Kidney tubule cell (primary cell): ENCODE measurements at places on chromosomes 13 and 19.

DNA sequence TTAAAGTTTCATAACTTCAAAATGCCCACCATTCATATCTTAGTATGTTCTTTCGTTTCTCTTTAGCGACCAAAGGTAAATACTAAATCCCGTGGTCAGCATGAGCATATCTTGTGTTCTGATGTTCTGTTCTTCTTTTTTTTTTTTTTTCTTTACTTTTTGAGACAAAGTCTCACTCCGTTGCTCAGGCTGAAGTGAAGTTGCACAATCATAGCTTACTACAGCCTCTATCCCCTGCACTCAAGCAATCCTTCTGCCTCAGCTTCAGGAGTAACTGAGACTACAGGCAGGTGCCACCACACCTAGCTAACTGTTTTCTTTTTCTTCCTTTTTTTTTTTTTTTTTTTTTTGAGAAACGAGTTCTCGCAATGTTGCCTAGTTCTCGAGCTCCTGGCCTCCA, 60.9 kb upstream of the ATP12A start:
- no peak for DNase-seq

- no peak for DNase-seq
Observed at GRCh38 chr13:43122791-43123190, 99.4 kb downstream of the DNAJC15 start.

DNA sequence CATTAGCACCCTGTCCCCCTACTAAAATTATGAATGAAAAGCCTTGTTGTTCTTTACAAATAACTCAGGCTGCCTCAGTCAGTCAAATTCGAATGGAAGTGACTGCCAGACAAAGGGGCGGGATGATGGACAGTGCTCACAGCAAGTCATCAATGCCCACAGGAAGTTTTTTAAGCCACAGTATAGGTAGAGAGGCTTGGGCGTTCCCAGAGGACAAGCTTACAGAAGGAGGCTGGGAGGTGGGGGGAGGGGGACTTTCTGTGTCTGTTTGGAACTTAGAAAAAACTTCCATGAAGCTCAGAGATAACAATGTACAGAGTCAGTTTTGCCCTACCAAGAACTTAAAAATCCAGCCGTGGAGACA, 18.5 kb upstream of the SPRY2 start:
- DNase-seq = no peak

GRCh38 chr13:112887151-112887550, 81.9 kb upstream of the MCF2L start:
- DNase-seq = no peak

- no peak for DNase-seq
Observed at GRCh38 chr13:22483276-22483675, 697.5 kb upstream of the SGCG start.

DNA sequence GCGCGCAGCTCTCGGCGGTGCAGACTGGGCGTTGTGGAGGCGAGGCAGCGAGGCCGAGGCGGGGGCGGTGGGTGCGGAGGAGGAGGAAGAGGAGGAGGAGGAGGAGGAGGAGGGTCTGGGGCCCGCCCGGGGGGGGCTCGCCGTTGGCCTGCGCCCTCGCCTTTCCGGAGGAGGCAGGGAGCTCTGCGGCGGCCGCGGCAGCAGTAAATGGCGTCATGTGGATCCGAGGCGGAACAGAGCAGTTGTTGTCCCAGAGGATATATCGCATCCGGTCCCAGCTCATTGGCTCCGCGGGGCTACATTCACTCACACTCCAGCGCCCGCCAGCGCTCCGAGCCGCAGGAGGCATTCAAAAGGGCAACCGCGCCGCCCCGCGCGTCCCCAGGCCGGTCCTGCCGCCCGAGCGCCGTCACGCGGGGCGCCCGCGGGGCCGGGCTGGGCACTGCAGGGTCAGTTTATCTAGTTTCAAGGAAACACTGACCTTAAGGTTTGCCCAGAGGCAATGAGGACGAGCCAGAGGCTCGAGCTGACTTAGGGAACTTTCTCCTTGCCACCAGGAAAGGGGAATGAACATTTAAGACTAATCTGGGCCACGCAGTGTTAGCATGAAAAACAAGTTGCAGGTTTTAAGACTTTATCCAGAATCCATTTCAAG, at the start of gene SPRY2:
Gene SPRY2, minus strand, starts transcription at position 26 of the 655 bp plus-strand sequence. CDS start 3,421 bp downstream, outside the sequence.
- peak; percentile 98 for DNase-seq

DNA sequence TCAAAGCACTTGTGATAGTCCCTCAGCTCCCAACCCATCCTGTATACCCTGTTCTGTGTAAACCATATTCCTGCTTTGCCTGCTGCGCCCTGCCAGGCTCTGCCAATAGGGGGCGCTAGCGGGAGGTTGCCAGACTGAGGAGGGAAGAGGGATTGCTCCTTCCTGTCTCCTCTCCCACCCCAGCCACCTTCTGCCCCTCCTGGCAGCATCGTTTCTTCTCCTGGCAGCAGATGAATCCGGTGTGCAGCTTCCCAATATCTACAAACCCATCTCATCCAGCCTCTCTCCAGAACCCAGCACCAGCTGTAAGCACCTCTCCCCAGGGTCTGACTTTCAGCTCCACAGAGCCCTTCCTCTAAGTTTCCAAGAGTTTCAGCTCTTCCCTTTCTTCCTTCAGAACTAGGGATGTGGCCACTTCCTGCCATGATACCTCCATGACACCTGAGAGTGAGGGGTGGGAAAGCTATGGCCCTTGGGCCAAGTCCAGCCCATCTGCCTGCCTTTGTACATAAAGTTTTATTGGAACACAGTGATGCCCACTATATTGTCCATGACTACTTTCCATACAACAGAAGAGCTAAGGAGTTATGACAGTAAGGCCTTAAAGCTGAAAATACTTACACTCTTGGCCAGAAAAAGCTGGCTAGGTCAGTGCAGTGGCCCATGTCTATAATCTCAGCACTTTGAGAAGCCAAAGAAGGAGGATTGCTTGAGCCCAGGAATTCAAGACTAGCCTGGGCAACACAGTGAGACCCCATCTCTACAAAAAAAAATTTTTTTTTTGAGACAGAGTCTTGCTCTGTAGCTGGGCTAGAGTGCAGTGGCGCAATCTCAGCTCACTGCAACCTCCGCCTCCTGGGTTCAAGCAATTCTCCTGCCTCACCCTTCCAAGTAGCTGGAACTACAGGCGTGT, 34.5 kb upstream of the ATP1A3 start:
- DNase-seq = no peak

DNA sequence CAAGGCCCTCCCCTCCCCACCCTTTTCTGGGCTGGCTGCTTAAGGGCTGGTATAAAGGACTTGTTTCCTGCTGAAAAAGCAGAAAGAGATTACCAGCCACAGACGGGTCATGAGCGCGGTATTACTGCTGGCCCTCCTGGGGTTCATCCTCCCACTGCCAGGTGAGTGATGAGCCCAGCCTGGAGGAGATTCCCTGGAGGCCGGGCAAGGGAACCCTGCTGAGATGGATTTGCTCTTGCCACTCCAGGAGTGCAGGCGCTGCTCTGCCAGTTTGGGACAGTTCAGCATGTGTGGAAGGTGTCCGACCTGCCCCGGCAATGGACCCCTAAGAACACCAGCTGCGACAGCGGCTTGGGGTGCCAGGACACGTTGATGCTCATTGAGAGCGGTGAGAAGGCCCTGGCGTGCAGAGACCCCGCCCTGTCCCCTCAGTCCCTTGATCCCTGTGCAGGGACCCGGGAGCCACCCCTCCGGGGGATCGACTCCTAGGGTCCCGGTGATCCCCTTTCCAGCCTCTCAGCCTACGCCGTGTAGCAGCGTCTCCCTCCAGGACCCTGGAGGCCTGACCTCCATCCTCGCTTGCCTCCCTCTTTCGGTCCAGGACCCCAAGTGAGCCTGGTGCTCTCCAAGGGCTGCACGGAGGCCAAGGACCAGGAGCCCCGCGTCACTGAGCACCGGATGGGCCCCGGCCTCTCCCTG, at the start of gene CD177:
Gene CD177, plus strand, starts transcription at position 81 of the 699 bp plus-strand sequence. Its CDS starts 29 bp downstream, at position 110.
- DNase-seq = no peak

GRCh38 chr13:49828453-49828852, 36.0 kb upstream of the KPNA3 start:
- DNase-seq = no peak

GRCh38 chr13:41213316-41213715, 18.9 kb upstream of the KBTBD7 start:
- no peak for DNase-seq

GRCh38 chr13:38849315-38849714, 141.3 kb downstream of the STOML3 start:
- DNase-seq = peak; percentile 53

DNA sequence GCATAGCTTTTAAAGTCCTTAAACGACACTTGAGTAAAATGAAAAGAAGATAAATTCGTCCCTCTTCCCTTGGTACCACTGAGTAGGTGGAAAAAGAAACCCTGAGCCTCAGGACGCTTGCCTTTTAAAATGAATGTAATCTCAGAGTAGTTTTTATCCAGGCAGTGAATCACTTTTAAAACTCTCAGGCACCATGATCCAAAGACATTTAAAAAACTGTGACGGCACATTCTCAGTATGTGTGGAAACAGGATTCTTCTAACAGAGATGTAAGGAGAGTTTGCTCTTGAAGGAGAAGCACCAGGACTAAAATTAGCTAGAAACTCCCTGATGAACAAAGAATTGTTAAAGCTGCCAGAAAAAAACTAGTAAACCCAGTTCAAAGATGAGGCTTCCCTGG, 105.7 kb upstream of the SLC15A1 start:
- no peak for DNase-seq

DNA sequence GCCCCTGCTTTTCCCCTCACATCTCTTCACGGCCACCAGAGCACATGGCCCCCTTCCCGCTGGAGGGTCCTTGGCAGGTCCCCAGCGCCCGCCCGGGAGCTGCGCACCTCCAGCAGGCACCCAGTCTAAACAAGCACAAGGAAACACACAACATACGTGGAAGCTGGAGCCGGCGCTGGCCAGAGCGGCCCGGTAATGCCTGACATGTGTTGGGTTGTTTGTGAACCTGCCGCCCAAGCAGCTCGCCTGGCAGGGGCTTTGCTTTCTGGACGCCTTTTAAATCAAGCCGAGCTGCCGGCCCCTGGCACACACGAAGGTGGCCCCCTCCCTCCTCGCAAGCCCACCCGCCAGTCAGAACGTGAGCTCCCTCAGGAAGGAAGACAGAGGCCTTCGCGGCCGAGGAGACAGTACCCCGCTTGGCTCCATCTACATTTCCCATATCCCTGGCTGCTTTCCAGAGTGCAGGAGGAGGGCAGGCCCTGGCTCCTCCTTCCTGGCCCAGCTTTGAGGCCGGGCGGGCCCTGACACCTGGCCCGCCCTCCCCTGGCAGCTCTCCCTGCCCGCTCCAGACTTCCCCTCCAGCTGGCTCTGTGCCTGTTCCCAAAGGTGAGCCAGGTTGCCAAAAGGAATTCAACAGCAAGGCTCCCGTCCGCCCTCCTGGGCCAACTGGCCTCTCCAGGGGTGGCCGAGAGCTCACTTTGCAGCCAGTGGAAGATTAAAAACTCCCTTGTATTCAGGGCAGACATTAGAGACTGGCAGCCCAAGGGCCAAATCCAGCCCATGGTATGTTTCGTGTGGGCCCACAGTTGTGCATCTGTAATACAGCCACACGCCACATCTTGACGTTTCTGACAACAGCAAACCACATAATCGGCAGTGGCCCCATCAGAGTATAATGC, 28.7 kb downstream of the COMP start:
- DNase-seq = peak; percentile 88

DNA sequence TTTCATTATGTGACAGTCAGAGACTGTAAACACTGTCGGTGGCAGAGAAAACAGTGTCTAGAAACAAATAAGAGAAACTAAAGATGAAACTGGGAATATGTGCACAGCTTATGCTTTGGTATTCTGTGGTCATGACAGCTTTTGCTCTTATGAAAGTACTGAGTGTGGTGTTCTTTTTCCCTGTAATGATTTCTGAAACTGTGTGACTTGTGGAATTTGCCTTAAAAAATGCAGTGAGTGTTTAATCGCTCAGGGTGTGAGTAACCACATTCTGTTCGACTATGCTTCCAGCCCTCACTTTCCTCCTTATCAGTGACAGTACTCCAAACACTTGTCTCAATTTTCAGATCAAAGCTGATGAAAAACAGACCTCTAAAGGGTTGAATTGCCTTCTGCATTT, 66.9 kb upstream of the DIAPH3 start:
- peak; percentile 79 for DNase-seq

- no peak for DNase-seq
Observed at GRCh38 chr19:4577020-4577782, 17.7 kb upstream of the SEMA6B start.

DNA sequence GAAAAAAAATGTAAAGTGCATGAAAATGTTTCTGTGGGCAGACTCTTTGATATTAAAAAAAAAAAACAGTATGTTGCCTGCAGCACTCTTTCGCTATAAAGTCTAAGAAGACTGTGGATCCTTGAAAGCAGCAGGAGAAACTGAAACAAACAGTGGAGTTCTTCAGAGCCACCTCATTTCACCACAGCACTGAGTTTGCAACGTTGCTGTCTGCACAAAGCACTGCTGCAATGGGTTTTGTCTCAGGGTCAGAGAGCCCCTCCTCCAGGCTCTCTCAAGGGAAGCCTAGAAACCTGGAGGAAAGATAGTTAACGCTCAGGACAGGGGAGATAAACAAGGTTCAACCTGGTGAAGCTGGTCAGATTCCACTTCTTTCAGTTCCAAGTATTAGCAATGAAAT, 248.7 kb downstream of the EFNB2 start:
- DNase-seq = no peak

DNA sequence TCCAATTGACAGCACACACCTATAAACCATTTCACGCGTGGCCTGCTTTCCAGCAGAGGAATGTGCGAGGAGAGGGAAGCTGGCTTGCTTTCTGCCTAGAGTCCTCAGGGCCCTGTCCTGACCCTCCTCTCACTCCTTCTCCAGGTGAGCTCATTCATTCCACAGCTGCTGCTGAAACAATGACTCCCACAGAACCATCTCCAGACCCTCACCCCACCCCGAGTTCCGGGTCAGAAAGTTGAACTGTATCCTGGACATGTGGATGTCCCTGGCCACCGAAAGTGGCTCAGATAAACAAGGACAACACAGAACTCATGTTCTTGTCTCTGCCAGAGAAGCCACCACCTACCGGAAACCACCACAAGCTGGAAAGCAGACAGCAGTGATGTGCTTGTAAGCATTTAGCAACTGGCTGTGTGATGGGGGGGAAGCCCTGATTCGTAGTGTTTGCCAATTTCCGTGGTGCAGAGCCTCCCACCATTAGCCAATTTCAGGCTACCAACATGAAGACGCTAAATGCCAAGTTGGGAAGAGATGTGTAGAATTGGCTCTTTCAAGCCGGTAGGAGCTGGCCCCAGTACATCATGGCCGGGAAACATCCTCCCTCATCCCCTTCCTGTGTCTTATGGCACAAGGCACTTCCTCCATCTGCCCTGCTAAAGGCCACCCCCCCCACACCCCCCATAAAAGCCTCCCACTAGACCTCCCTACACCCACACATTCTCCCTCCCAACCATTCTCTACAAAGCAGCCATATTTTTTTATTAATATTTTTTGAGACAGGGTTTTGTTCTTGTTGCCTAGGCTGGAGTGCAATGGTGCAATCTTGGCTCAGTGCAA, 5.0 kb downstream of the SYCE2 start:
- DNase-seq = no peak

GRCh38 chr13:64130600-64130999, 2715.0 kb upstream of the PCDH20 start:
- no peak for DNase-seq
